Upper lobe of left lung (tissue), 6 donors: ENCODE measurements at places on chromosomes 16 and 17.

DNA sequence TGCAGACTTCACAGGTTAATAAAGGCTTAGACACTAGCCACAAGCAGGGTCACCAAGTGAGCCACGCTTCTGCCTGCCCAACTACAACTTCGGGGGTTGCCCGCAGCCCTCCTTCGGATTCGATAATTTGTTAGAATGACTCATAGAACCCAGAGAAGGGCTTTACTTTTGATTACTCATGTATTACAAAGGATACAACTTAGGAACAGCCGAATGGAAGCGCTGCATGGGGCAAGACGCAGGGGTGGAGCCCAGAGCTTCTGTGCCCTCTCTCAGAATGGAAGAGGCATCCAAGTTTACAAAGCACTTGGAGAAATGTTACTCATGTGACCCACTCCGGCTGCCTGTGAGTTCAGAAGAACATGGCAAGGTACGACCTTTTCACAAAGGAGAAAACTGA lies 7.5 kb upstream of the CDH5 start:
- peak; percentile 31 for DNase-seq

DNA sequence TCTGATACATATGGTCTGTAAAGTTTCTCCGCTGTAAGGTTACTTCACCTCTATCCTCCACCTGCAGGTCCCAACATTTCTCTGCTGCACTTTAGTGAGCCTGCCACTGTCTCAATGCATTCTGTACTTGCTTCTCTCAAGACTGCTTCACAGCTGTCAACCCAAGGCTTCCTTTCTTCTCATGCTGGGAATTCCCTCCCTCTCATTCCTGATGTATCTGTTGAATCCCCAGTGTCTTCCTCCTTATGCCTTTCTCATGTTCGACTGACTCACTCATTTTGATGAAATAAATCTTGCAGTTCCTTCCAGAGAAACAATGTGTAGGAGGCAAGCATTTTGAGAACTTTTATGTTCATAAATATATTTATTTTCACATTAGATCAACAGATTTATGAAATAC lies 288.3 kb downstream of the CNTNAP4 start:
- DNase-seq: no peak

- DNase-seq: no peak
These were observed 162.8 kb downstream of the IRF8 start for GRCh38 chr16:86061721-86062120.

DNA sequence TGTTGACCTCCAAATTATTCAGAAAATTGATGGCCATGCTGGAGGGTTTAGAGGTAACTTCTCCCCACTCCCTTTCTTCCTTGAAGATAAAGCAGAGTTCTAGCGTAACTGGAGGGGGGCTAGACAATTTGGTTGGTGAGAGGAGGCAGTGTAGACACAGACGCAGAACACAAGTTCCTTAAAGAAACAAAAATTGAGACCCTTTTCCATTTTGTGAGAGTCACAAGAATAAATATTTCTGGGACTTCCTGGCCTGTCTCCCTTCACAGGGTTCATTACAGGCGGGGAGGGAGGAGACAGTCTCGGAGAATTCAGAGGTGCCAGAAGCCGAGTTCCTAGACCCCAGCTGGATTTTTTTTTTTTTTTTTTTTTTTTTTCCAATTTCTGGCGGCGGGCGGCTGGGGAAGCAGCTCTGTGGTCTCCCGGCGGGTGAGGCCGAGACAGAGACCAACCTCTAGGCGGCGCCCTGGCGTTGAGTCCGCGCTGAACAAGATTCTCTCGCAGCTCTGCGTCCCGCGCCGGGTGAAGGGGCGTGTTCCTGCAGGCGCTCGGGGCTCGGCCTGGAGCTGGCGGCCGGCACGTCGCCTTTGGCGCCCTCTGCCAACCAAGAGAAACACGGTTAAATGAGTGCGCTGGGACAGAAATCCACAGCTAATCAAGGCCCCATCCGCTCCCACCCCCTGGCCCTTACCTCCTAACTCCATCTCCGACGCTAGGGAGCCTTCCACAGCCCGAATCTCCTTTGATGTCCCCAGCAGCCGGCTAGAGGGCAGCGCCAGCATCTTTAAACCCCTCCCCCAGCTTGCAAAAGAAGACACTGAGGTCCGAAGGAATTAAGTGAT lies 10.2 kb upstream of the HOXB9 start:
- DNase-seq: peak; percentile 44

GRCh38 chr16:74290356-74290755 lies 6.3 kb upstream of the PSMD7 start:
- no peak for DNase-seq

GRCh38 chr17:81002013-81002384 lies 10.4 kb downstream of the CHMP6 start:
- DNase-seq: no peak

DNA sequence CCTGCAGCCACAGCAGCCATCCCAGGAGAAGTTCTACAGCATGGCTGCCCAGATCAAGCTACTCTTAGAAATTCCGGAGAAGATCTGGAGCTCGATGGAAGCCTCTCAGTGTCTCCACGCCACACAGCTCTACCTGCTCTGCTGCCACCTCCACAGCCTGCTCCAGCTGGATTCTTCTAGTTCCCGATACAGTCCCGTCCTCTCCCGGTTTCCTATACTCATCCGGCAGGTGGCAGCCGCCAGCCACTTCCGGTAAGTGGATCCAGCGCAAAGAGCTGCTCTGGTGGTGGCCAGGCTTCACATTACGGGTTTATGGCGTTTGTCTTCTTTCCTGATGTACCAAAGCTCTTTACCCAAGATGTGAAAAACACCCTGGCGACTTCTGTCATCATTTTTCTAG lies 3.6 kb downstream of the COG1 start:
- peak; percentile 46 for DNase-seq

DNA sequence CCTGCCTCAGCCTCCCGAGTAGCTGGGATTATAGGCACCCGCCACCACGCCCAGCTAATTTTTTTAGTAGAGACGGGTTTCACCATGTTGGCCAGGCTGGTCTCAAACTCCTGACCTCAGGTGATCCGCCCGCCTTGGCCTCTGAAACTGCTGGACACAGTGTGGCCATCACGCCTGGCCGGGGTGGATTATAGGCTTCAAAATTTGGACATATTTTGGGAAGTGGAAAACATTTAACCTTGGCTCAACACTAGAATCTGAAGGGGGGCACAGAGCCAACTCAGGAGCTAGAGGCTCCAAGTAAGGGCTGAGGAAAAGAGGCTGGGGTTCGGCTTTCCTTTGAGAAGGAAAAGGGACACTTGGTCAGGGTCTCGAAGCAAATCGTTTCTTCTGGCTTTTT lies 2.2 kb upstream of the CDK5R1 start:
- no peak for DNase-seq

- no peak for DNase-seq
These were observed 943.8 kb upstream of the SOX9 start for GRCh38 chr17:71176928-71177443.

- no peak for DNase-seq
These were observed 28.5 kb downstream of the EMP2 start for GRCh38 chr16:10551881-10552280.

GRCh38 chr17:39952680-39953470 lies 9.9 kb upstream of the GSDMA start:
- DNase-seq: peak; percentile 100

- DNase-seq: no peak
These were observed 121.5 kb downstream of the CCDC182 start for GRCh38 chr17:57623620-57624019.

- DNase-seq: no peak
These were observed 6.5 kb upstream of the FDXR start for GRCh38 chr17:74879308-74879707.

DNA sequence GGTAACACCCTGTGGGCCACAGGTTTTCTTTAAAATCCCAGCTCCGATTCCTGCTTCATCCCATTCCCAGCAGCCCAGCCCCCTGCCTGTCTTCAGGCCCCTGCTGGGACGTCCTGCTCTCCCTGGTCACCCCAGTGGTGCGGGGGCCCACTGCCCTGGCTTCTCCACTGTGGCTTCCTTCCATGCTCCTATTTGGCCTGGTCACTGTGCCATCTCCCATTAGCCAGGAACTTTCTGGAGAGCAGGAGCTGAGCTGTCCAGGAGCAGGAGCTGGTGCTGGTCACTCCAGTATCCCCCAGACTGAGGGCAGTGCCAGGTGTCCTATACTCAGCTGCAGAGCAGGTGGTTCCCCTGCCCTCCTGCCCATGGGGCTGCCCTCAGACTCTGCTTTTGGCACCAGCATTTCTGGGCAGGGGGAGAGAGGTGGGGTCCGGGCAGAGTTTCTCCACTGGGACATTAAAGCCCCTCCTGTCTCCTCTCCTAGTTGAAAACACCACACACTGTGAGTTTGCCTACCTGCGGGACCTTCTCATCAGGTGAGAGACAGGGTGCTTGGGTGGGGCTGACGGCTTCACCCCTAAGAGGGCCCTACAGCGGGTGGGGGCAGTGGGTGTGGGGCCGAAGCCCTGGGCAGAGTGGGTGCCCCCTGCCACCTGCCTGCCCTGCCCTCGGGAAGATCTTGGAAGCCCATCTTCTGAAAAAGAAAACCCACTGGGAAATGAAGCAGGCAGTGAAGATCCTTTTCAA lies 356.2 kb downstream of the SEC14L1 start:
- DNase-seq: peak; percentile 29

- no peak for DNase-seq
These were observed 49.6 kb downstream of the USP22 start for GRCh38 chr17:20992987-20993862.

GRCh38 chr17:14302431-14303099 lies 1.7 kb downstream of the HS3ST3B1 start:
- DNase-seq: peak; percentile 88

GRCh38 chr17:20089756-20090547 lies 80.8 kb downstream of the SPECC1 start:
- DNase-seq: no peak

- no peak for DNase-seq
These were observed 3.4 kb downstream of the SPNS1 start for GRCh38 chr16:28977703-28978662.

- DNase-seq: no peak
These were observed 9.4 kb upstream of the MEOX1 start for GRCh38 chr17:43671031-43671692.

DNA sequence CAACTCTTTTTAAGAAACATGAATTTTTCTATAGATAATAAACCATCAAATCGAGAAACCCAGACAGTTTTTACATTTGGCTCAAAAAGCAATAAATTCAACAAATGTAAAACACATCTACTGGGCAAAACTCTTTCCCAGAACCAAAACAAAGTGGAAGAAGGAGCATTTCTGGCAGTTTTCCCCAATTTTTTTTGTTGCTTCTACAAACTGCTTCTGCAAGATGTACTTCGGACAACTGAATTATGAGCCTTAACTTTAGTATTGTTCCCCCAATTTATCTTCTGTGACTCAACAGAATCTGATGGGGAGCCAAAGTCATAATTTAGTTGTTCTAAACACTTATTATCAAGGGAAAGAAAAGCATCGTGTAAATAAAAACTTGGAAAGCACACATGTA lies 1047.2 kb downstream of the CDH11 start:
- DNase-seq: no peak

DNA sequence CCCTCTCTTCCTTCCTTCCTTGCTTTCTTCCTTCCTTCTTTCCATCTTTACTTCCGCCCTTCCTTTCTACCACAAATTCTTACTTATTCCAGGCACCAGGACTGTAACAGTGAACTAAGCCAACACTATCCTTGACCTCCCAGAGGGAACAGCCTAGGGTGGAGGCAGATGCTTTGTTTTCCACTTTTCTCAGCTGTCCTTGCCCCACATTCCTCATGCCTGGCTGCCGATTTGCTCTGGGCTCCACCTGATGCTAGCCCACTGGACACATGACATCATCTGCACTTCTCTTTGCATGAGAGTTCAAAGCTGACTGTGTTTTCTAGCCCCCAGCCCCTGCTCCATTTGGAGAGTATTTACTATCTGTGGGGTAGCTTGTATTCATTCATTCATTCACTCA lies 283.0 kb downstream of the MAF start:
- DNase-seq: no peak

DNA sequence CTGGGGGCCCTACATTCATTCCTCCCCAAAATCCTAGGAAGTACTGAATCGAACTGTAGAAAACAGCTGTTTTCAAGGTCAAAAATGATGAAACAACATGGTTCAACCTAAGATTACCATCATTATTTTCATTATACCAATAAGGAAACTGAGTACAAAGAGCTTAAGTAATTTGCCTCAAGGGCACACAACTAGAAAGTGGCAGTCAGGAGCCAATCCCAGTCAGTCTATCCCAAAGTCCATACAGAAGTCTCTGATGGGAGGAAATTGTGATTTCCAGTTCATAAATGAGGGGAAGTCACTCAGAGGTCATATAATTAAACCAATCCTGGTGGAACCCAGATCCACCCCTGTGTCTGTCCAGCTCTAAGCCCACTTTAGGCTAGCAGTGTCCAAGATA lies 8.4 kb downstream of the LPO start:
- no peak for DNase-seq

- no peak for DNase-seq
These were observed 30.4 kb upstream of the NFAT5 start for GRCh38 chr16:69535123-69536050.

GRCh38 chr16:11735787-11736186 lies 6.9 kb downstream of the TXNDC11 start:
- no peak for DNase-seq

- no peak for DNase-seq
These were observed 11.8 kb upstream of the TMEM98 start for GRCh38 chr17:32916134-32916533.

- no peak for DNase-seq
These were observed 87.6 kb downstream of the XYLT1 start for GRCh38 chr16:17382949-17383863.

DNA sequence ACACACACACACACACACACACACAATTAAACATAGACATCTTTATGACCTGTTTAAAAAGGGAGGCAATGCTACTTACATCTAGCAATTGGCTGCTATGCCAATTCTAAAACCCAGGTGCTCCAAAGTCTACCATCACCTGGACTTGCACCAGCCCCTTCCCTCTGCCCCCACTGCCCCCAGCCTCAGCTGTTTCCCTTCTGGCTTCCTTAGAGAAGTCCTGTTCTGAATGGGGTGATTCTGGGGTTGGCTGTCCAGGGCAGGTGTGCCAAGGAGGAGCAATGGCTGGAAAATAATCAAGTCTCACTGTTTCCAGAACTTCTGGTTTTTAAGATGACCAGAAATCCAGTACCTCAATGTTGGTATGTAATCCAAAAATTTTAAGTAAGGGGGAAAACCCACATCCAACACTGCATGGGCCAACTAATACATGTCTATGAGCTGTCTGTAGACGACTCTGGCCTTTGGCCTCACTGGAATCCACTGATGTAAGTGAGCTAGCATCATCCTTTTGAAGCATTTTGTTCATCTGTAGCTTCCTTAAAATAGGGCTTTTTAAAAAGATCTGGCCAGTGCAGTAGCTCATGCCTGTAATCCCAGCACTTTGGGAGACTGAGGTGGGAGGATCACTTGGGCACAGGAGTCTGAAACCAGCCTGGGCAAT lies 2.1 kb downstream of the IFT20 start:
- DNase-seq: no peak

DNA sequence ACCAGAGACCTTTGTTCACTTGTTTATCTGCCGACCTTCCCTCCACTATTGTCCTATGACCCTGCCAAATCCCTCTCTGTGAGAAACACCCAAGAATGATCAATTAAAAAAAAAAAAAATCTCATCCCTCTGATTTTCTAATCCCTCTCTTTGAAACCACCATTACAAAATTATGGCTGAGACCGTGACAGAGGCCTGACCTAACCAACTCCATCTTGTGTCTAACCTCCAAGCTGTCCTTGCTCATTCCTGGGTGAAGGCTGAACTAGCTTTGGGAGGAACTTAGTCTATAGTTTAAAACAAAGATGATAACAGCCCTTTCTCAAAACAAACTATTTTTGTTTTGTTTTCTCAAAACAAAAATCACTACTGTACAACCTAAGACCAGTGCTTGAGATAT lies 474.5 kb downstream of the TMEM114 start:
- DNase-seq: no peak

- DNase-seq: no peak
These were observed 158 bp downstream of the ALYREF start for GRCh38 chr17:81891303-81891552.
